Upper lobe of right lung (tissue), 1 donor: ENCODE measurements at places on chromosomes 7 and 10. TPM values are rescaled to one million over a fixed set of nuclear protein-coding genes. Genes with fewer than 3 reads are reported as not detected.

- no peak overlapping the region for H3K4me3 ChIP-seq
- H3K4me1 ChIP-seq = peaks cover 5% of the 10 kb centered on the region
- H3K36me3 ChIP-seq = no peaks in the 10 kb centered on the region
- no peak for DNase-seq
These were observed 19.7 kb upstream of the LFNG start for GRCh38 chr7:2499719-2500430.

GRCh38 chr10:5135581-5135980, 41.4 kb downstream of the AKR1C3 start:
- no peak overlapping the region for H3K27ac ChIP-seq
- H3K27me3 ChIP-seq = no peaks in the 10 kb centered on the region
- no peaks in the 10 kb centered on the region for H3K4me1 ChIP-seq
- no peak for DNase-seq
- no peak overlapping the region for H3K4me3 ChIP-seq

- H3K4me1 ChIP-seq = peaks cover 79% of the 10 kb centered on the region
- H3K36me3 ChIP-seq = peaks cover 33% of the 10 kb centered on the region
- H3K4me3 ChIP-seq = no peak overlapping the region
- no peak for DNase-seq
- H3K27ac ChIP-seq = no peak overlapping the region
These were observed 9.8 kb downstream of the VSIR start for GRCh38 chr10:71763352-71764127.

DNA sequence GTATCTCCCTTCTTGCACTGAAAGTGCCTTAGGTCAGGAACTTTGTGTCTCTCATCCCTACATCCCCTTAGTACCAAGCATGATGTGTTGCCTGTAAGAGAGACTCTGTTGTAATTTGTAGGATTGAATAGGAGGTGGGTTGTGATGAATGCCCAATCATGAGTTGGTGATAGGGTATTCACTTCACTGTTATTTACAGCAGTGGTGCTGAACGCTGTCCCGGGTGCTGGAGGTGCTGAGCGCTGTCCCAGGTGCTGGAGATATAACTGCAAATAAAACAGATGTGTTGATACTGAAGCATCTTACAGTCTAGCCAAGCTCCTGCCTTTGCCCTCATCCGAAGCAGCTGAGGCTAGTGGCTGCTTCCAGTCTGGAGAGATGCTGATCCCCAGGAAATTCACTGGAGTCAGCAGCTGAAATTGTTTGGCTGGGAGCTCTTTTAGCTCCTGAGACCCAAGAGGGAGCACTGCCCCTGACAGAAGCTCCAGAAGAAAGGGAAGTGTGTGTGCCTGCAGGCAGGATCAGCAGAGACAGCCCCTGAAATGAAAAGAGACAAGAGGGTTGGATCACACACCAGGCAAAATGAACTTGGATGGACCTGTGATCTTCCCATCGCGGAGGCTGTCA, 183.4 kb downstream of the SORCS3 start:
- H3K27ac ChIP-seq = no peak overlapping the region
- H3K4me1 ChIP-seq = no peaks in the 10 kb centered on the region
- H3K36me3 ChIP-seq = no peaks in the 10 kb centered on the region
- DNase-seq = no peak
- H3K4me3 ChIP-seq = no peak overlapping the region

- H3K27me3 ChIP-seq = no peaks in the 10 kb centered on the region
- H3K4me1 ChIP-seq = no peaks in the 10 kb centered on the region
- no peak overlapping the region for H3K27ac ChIP-seq
- H3K4me3 ChIP-seq = no peak overlapping the region
- H3K36me3 ChIP-seq = no peaks in the 10 kb centered on the region
These were observed 2.2 kb upstream of the AKR1C4 start for GRCh38 chr10:5194431-5194830.

The ZSCAN21 gene
- total RNA-seq = 10.0 TPM

The RBM20 gene
- 0.41 TPM for total RNA-seq

The C7orf33 gene
- not detected for total RNA-seq
